Prostate gland (tissue), 2 donors: ENCODE measurements at places on chromosomes 2 and 18. TPM values are rescaled to one million over a fixed set of nuclear protein-coding genes. Genes with fewer than 3 reads are reported as not detected.

CHRNA1 gene
- total RNA-seq, result not detected

CTNNA2 gene
- not detected for total RNA-seq

HOXD10 gene
- 32.5 TPM for total RNA-seq

DNA sequence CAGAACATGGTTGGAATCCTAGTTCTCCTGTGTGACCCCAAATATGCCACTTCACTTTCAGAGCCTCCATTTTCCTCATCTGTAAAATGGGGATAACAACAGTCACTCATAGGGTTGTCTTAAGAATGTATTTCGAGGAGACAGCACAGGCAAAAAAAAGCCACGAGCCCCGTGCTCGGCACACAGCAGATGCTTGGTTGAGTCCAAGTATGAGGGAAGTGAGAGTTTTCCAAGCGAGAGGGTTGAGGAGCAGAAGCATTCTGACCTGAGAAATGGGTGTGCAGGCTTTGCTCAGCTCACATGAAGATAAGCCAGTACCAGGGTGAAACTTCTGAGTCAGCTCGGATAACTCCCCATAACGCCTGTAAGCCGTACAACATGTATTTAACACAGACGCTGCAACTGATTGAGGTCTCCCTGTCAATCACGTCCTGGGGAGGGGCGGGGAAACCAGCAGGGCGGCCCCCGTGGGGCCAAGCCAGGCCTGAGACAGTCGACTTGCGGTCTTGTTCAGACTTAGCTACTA lies 23.0 kb upstream of the ODC1 start:
- no peak for DNase-seq

- DNase-seq, result no peak
Observed at GRCh38 chr2:159892990-159893810, 95.2 kb upstream of the CD302 start.

GRCh38 chr2:97673915-97674283 lies 4.4 kb downstream of the C2orf92 start:
- DNase-seq, result no peak

DNA sequence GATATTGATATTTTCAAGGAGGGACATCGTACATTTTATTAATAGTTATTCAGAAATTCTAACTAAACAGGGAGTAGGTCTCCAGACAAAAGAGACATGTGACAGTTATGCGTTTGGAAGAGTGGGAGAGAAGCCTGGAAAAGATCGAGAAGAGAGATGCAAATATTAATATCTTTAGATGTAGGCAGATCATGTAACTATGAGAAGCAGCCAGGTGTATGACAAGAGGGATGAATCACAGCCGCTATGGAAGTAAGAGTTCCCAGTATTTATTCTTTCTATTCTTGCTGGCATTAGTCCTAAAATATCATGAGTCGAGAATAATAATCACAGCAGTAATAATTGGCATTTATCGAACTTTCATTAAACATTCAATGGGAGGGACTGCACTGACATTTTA lies 140.2 kb downstream of the CSRNP3 start:
- no peak for DNase-seq

- no peak for DNase-seq
Observed at GRCh38 chr2:147045113-147045512, 799.7 kb upstream of the ACVR2A start.

DNA sequence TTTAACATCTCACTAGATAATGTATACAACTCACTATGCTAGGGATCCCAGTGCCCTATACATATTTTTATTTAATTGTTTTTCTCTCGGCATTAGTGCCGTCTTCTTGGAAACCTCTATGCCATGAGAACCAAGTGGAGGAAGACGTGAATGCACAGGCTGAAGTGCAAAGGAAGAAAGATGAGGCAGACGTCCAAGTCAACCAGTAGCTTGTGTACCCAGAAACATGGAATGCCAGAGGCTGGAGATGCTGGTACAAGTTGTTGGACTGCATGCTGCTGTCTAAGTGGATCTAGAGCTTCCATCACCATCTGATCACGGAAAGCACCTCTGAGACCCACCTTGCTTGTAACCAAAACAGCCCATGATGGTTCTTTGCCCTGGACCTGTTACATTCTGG lies 12.5 kb upstream of the GEMIN6 start:
- DNase-seq, result peak; percentile 59

DNA sequence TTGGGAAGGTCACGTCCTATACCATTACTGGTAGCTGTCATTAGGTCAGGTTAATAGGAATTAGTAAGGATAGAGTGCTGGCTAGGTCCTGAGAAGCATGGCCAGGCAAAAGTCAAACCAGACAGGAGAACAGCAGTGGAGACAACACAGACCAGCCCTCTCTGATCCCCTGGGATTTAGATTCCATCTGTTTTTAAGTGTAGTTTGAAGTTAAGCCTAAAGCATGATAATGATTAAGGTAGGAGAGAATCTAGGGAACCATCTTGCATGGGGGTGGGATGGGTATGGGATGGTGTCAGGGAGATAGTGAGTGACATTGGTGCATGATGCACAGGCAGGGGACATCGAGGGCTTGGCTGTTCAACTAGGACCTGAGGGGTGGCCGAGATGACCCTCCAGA lies 96.6 kb downstream of the MYCN start:
- no peak for DNase-seq

GRCh38 chr18:56323673-56324072 lies 314.7 kb downstream of the TXNL1 start:
- no peak for DNase-seq
